Activated CD4-positive, alpha-beta T cell treated with anti-CD3 and anti-CD28 coated beads for 48 hours (primary cell): ENCODE measurements at places on chromosomes 4 and X.

DNA sequence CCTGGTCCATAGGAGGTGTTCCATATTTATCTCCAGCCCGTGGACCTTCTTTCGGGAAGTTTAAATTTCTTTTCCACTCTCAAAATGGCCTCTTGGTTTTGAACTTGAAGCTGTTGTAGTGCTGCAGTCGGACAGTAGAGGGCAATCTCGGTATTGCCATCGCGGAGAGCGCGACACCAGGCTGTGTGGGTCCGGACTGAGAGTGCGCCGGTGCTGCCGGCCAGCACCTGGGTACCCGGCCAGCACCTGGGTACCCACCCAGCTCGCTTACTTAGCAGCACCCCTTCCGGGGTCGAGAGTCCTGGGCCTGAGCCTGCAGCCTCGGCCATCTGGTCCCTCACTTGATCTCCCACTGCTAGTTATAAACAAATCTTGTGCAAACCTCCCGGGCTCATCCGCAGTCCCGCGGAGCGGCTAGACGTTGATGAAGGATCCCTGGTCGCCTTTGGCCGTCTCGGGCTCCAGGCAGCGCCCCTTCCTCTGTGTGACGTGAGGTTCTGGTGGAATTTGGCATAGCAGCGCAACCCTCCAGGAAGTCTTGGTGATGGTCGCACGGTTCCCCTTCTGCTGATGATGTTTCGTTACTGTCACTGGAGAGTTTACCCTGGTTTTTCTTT is 18.0 kb downstream of the FAM9A start:
- DNase-seq = peak; percentile 43

DNA sequence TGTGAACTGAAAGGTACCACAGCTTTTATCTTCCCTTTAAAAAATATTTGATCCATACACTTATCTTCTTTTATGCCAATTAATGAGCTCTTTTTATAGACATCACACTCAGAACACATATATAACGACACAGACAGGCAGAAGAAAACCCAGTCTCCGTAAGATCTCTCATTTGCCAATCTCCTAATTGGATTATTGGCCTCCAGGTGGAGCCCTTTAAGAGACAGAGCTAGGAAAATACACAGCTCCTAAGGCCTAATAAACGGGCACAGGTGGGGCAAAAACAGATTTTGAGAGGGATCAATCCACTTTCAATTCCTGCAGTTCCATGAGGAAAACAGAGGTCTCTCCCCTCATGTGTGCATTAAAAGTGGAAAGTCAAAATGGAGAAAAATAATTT is 1495.4 kb downstream of the RPA4 start:
- no peak for DNase-seq

- no peak for DNase-seq
Measured at GRCh38 chr4:1474126-1475090, 68.2 kb upstream of the NKX1-1 start.

DNA sequence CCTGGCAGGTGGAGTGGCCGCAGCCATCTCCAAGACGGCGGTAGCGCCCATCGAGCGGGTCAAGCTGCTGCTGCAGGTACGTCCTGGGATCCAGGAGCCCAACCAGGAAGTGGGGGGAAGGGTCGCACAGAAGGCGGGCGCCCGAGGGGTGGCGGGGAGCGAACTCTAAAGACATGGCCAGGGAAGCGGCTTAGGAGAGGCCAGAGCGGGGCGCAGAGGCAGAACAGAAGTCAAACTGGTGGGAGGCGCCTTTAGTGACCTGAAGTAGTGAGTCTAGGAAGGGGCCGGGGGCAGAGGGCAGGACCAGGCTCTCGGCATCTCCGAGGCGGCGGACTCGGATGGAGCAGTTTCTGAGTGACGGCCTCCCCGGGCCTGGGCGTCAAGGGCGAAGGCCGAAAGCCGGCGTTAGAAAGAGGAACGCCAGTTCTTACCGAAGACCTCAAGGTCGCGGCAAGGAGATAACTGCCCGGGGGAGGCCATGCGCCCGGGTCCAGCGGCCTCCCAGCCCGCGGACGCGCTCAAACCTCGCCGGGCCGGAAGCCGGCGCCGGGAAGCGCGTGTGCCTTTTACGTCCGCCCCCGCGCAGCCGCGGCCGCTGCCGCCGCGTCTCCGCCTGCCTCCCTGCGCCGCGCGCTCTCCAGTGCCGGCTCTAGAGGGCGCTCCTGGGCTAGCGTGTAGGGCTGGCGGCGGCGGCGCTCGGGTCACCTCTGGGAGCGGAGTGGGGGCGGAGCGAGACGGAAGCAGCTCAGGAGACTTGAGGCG is 488 bp downstream of the SLC25A5 start:
- DNase-seq = peak; percentile 91

GRCh38 chr4:154622598-154622997 is 10.1 kb upstream of the FGG start:
- no peak for DNase-seq

- DNase-seq = no peak
Measured at GRCh38 chr4:98861100-98861884, 67.6 kb downstream of the EIF4E start.

DNA sequence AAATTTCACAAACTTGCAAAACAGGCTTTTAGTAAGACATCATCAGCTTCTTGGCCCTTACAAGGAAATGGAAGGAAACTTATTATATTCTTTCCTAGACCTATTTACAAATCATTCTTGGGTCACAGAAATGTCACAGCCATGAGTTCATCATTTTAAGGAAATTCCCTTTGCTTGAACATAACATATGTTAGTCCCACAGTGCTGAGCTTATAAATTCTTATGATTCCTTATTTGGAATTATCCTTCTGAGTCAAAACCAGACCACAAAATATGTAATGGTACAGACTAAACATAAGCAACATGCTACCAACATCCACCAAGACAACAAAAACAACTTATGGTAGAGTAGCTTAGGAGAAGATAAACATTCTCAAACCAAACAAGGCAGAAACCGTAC is 236.9 kb upstream of the CTSO start:
- DNase-seq = no peak

DNA sequence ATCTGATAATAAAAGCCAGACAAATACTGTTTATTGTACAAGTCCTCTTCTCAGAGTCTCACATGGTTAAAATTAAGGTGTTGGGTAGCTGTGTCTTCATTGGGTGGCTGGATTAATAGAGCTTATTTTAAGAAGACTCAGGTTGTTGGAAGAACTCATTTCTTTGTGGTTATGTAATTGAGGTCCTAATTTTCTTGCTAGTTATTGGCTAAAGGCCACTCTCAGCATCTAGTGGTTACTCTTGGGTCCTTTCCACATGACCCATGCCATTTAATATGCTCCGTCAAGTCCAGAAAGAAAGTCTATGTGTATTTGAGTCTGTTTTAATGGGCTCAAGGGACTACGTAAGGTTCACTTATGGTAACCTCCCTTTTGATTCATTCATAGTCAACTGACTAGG is 1668.6 kb upstream of the AGA start:
- DNase-seq = no peak

DNA sequence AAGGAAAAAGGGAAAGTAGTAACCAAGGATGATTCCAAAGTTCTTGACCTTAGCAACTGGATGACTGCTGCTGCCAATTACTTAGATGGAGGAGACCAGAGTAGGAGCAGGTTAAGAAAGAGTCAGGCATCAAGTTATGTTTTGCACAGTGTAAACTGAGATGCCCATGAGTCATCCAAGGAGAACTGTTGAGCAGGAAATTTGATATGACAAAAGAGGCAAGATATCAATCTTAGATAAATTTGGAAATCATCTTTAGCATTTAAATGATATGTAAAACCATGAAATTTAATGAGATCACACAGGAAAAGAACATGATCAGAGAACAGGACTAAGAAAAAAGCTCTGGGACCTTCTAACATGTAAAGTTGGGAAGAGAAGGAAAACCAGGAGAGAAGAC is 361.3 kb downstream of the OPHN1 start:
- DNase-seq = no peak

DNA sequence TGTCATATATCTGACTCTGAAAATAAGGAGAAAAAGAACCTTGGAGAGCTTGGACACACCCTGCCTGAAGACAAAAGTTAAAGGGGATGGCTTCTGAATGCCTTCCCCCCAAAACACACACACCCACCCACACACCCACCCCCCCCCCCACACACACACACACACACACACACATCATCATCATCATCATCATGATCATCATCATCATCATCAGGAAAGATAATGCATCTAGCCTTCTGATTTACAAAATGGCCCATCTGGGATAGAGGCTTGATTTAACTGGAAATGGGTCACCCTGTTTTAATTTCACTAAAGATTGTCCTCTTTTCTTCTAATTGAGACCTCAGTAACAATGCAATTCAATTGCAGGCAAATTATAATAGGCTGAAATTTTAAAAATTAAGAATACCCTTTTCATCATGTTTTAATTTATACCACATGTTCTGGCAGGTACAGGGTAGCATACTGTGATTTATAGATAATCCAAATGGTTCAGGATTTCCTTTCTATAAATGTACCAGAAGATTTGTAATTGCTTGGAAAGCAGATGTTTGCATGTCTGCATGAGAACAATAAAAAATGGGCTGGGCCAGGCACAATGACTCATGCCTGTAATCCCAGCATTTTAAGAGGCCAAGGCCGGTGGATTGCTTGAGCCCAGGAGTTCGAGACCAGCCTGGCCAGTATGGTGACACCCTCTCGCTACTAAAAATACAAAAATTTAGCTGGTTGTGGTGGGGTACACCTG is 56.5 kb downstream of the TRIM2 start:
- no peak for DNase-seq

DNA sequence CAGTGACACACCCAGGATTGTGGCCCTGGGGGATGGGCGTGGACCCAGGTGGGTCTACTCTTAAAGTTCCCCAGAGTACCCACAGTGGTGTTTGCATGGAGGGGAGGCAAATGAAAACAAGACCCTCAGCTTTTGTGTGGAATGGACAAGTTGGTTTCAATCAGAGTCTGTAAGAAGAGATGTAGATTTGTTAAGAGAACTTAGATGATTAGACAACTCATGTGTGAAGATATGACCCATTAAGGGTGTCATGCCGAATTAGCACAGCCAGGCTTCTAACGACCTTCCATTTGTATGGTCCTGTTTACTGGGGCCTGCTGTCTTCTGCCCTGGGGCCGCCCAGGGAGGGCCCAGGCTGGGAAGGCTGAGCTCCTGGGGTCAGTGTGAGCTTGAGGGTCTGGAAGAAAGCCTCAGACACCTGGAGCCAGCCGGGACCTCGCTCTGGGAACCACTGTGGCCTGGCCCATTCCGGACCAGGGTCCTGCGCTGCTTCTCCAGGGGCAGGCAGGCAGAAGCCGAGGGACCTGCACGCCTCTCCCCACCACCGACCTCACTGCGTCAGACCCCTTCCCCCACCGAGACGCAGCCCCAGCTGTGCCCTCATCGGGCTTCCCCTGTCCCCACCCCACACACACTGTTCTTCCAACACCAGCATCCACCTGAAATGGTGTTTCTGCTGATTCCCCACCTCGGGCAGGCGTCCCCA is 20.4 kb downstream of the UVSSA start:
- no peak for DNase-seq

GRCh38 chrX:13026877-13027652 is 17.4 kb downstream of the FAM9C start:
- no peak for DNase-seq

GRCh38 chr4:140249351-140249750 is 95.4 kb upstream of the MAML3 start:
- no peak for DNase-seq

GRCh38 chr4:62119195-62119594 is 919.1 kb downstream of the ADGRL3 start:
- no peak for DNase-seq

- no peak for DNase-seq
Measured at GRCh38 chr4:89897867-89898266, 3.2 kb downstream of the MMRN1 start.

DNA sequence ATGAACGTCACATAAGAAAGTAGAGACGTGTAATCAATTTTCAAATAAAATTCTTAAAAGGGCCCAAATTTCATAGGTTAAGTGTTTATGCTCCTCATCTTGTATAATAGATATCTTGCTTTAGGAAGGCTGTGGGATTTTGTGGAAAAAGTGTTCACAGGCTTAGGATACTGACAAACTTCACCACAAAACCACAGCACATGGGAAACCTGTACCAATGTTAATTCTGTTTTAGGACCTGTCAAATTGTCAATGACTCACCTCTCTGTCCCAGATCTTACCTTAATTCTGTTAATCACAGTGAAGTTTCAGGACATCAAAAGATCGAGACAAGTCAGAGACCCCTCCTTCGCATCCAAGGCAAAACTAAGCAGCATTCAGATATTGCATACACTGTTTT is 24.2 kb downstream of the FGFBP1 start:
- no peak for DNase-seq

DNA sequence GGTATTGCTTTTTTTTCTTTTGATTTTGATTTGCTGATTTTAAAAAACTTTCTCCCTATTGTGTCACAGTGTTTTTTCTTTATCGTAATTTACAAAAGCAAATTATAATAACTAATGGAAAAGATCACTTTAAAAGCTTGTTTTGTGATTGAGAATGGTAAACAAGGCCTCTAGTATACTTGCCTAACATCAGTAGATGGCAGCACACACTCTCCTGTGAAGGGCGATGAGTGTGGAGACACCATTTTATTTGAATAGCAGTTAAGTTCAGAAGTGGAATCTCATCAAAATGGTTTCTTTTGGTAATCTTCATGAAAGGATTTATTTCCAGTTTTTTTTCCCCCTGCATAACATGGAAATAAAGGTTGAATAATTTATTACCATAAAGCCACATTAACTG is 72.3 kb downstream of the PAK3 start:
- DNase-seq = no peak

- no peak for DNase-seq
Measured at GRCh38 chr4:94177822-94178221, 29.8 kb upstream of the SMARCAD1 start.

DNA sequence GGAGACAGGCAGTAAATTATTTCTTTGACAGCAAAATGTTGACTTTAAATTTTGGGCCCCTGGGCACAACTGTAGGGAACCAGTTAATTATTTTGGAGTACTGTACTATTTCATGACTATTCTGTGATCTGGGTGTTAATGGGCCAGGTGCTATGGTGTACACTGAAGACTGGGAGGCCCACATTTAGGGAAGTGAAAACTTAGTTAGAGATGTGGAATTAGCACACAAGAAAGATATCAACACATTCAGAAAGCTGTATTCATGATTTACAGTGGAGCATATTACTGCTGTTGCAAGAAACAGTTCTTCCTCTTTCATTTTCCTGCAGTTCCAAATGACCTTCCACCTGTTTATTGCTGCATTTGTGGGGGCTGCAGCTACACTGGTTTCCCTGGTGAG is 12.4 kb downstream of the PLP1 start:
- no peak for DNase-seq

GRCh38 chr4:163380703-163381102 is 37.0 kb downstream of the NPY5R start:
- DNase-seq = no peak

DNA sequence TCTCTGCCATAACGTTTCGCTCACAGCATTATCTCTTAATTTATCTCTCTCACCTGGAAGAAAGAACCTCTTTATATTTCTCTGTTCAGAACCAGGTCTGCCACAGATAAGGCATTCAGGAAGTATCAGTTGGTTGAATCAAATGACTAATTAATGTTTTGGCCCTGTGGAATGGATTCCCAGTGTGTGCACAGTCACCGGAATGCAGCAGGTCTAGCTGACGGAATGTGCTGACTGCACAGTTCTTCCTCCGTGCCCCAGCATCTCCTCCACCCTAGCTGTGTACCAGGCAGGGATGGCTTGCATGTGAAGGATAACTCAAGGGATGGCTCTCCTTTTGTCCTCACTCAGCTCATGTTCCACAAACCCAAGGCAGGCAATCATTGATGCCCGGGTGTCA is 141.8 kb upstream of the MSX1 start:
- DNase-seq = no peak
